ENCODE measurements at places on chromosomes 6 and 20.

- no peaks in the 10 kb centered on the region for H3K4me1 ChIP-seq
- H3K27me3 ChIP-seq, result no peaks in the 10 kb centered on the region
- peaks cover 58% of the 10 kb centered on the region for H3K36me3 ChIP-seq
- no peak for DNase-seq
- no peak overlapping the region for H3K4me3 ChIP-seq
- no peak overlapping the region for H3K27ac ChIP-seq
These were observed 28.5 kb downstream of the DNMT3B start for GRCh38 chr20:32790751-32791057.

- DNase-seq, result no peak
- no peaks in the 10 kb centered on the region for H3K27me3 ChIP-seq
- no peak overlapping the region for H3K4me3 ChIP-seq
- no peaks in the 10 kb centered on the region for H3K4me1 ChIP-seq
- H3K36me3 ChIP-seq, result no peaks in the 10 kb centered on the region
- no peak overlapping the region for H3K27ac ChIP-seq
These were observed 838.4 kb downstream of the DHX35 start for GRCh38 chr20:39800548-39800947.

- peaks cover 7% of the 10 kb centered on the region for H3K36me3 ChIP-seq
- no peak for DNase-seq
- no peak overlapping the region for H3K4me3 ChIP-seq
- no peaks in the 10 kb centered on the region for H3K27me3 ChIP-seq
These were observed 12.3 kb downstream of the PREX1 start for GRCh38 chr20:48815537-48815936.

- no peaks in the 10 kb centered on the region for H3K4me1 ChIP-seq
- no peaks in the 10 kb centered on the region for H3K27me3 ChIP-seq
- no peak overlapping the region for H3K27ac ChIP-seq
- no peak for DNase-seq
- no peak overlapping the region for H3K4me3 ChIP-seq
These were observed 146.6 kb downstream of the ZFAND3 start for GRCh38 chr6:37965964-37966676.

DNA sequence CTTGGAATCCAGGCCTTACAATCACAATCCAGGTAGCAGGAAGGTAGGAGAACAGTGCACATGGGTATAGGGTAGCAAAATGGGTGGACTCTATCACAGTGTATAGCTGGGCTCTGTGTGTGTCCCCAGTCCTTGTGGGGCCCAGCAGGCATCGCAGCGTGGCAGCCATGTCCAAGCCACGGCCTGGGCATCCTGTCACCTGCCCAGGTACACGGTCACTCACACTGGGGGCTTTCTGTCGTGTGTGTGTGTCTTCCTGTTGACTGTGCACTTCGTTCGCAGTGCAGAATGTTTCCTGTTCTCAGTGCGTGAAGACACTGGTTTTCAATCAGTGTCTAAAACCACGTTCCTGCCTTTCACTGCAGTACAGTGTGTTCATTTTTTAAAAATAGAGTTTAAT lies 523.2 kb upstream of the JARID2 start:
- H3K4me3 ChIP-seq, result no peak overlapping the region
- no peaks in the 10 kb centered on the region for H3K36me3 ChIP-seq
- H3K4me1 ChIP-seq, result peaks cover 21% of the 10 kb centered on the region
- H3K27me3 ChIP-seq, result no peaks in the 10 kb centered on the region
- no peak for DNase-seq
- no peak overlapping the region for H3K27ac ChIP-seq
